GM12891 (cell line): ENCODE measurements at places on chromosomes 6 and 20.

DNA sequence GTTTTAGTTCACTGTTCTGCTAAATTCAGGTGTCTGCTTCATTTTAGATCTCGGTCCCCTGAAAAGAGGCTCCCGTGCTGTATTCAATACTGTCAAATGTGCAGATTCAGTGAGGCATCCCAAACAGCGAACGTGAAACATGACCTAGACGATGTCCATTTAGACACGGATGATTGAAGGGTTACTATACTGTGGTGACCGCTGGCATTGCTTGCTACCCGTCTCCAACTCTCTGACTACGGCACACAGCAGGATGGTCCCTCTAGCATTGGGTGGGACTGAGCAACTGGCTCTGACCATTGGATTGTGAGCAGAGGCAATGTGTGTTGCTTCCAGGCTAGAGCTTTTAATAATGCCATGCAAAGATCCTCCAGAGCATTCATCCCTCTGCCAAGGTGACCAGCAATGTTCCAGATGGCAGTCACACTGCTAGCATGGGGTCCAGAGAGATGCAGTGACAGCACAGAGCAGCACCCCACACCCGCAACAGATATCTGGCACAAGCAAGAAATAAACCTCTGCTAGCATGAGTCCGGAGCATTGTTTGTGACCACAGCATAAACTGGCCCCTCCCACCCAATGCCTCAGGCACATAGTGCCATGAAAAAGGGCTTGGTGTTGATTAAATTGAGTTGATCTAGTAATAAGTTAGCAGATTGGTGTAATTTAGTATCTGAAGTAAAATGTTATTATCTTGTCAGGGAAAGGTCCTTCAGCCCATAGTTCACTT is 9.0 kb downstream of the METTL24 start:
- DNase-seq, result no peak

DNA sequence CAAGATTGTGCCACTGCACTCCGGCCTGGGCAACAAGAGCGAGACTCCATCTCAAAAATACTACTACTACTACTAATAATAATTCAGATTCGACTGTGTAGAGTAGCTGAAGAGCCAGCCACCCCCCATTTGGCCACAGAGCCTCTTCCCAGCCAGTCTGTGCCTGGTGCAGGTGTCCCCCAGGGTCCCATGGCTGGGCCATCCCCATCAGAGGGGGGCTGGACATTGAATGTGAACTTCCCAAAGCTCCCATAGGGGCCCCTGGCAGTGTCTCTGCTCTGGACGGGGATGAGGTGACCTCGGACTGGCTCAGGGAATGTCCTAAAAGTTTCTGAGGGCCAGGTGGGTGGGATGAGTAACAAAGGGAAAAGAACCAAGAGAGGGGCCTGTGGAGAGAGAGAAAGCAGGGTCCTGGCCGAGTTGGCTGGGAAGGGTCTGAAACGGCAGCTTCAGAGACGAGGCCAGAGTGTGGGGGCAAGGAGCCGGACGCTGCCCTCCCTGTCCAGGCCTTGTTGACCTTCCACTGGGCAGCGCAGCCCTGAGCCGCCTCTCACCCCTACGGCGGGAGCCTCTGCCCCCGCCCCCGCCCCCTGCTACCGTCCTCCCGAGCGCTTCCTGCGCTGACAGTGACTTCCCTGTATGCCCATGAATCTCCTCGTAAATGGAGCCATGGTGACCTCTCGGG is 24.9 kb upstream of the PCMTD2 start:
- DNase-seq, result no peak

DNA sequence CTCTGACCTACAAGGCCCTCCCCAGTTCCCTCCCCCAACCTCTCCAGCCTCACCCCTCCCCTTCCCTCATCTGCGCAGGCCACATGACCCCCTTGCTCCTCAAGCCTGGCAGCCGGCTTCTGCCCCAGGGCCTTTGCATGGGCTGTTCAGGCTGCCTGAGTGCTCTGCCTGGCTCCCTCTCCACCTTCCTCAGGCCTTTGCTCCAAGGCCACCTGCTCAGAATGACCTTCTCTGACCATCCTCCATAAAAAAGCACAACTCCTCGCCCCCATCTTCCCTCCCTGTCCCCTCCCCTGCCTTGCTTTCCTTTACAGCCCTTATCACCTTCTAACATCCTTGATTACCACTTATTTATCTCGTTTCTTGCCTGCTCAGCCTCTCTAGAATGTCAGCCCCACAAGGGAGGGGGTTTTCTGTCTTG is 38.7 kb downstream of the SPDEF start:
- no peak for DNase-seq

- DNase-seq, result no peak
Measured at GRCh38 chr20:60851826-60852704, 400.0 kb upstream of the CDH4 start.

DNA sequence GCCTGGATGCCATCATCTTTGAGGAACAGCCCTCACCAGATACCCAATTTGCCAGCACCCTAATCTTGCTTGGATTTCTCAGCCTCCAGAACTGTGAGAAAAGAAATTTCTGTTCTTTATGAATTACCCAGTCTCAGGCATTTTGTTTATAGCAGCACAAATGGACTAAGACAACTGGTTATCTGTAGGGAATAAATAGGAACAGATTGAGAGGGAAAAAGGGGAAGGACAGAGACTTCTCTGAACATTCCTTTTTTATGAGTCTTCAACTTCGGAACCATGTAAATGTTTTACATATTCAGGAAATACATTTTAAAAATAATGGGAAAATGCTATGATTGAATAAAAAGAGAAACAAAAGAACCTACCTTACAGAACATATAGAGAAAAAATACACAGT is 20.9 kb downstream of the KCTD20 start:
- DNase-seq, result no peak

GRCh38 chr20:41006936-41007474 is 21.6 kb upstream of the TOP1 start:
- no peak for DNase-seq

DNA sequence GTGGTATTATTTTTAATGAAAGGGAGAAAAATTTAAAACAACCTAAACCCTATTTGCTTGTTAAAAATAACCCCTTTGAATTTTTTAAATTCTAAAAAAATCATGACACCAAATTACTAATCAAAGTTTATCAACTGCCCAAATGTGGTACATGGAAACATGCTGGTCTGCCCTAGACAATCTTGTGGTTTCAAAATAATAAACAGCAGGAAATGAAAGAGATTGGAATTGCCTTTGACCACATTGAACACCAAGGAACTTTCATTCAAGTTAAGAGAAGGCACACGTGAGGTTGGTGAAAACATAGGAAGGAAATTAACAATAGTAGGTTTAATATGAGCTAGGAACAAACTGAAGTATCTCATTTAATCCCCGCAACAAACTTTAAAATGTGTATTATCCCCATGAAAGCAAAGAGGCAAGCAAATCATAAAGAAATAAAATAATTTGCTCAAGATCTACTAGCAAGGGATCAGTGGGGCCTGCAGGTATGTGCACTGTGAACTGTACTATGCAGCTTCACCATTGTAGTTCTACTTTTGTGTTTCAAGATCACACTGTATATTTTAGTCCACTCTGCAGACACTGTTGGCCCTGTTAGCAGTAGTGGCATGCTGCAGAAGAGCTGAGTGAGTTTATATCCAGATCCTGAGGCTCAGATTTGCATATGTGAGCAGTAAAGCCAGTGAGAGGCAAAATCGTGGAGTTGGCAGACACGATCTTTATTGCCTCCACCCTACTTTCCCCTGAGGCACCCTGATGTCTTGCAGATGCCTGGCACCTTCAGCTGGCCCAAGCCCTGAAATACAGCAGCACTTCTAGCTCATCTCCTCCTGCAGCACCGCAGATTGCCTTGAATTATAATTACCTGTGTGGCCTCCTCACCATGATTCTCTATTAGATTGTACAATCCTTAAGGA is 157.8 kb upstream of the TENT5A start:
- DNase-seq, result no peak

- no peak for DNase-seq
Measured at GRCh38 chr6:122717350-122717749, 62.2 kb upstream of the FABP7 start.

DNA sequence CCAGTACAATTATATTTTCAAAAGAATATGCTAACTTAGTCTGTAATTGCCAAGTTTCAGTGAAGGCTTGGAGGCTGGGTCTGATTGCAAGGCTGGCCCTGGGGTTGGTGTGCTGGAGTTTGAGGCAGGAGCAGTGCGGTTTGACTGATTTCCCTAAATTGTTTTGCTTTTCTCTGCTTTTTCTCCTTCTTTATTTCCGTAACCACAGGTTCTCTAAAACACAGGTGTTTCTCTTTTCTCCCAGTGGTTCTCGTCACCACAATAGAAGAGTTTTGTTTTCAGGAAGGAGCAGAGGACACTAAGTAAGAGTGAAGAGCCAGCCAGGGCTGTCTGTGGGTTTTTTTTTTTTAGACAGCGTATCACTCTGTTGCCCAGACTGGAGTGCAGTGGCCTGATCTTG is 8.2 kb upstream of the SNX9 start:
- no peak for DNase-seq

- no peak for DNase-seq
Measured at GRCh38 chr20:62727584-62728027, 19.0 kb downstream of the NTSR1 start.

DNA sequence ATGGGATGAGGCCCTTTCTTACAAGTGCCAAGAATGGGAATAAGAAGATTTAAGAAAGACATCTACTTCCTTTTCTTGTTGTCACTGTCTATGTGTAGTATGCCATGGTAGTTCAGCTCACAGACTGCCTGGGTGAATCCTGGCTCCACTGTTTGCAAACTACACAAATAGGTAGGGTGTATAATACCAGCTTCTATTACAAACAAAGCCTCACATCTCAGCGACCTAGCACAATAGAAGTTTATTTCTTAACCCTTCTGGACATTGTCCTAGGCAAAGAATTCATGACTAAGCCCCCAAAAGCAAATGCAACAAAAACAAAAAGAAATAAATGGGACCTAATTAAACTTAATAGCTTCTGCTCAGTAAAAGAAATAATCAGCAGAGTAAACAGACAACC is 74.5 kb downstream of the LINC00237 start:
- no peak for DNase-seq

DNA sequence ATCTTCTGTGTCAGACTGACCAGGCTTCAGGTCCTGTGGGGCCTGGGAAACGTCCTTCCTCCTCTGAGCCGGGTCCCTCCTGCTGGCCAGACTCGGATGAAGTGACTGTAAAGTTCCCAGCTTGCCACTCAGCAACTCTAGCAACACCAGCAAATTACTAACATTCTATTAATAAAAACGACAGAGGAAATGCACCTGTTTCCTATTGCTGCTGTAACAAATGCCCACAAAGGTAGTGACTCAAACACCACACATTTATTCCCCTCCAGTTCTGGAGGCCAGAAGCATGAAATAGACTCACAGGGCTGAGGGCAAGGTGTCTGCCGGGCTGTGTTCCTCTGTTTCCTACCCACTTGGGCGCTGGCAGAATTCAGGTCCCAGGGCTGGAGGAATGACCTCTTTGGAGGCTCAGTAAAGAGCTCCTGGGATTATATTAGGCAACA is 48.8 kb downstream of the CTCFL start:
- no peak for DNase-seq

GRCh38 chr6:613981-614380 is 42.9 kb downstream of the HUS1B start:
- no peak for DNase-seq

- no peak for DNase-seq
Measured at GRCh38 chr6:125714441-125715090, 34.9 kb upstream of the HEY2 start.
